Mucosa of descending colon (tissue), 3 donors: ENCODE measurements at places on chromosomes 13 and 19. TPM values are rescaled to one million over a fixed set of nuclear protein-coding genes. Genes with fewer than 3 reads are reported as not detected.

C1QTNF9 gene
- total RNA-seq = not detected

DNA sequence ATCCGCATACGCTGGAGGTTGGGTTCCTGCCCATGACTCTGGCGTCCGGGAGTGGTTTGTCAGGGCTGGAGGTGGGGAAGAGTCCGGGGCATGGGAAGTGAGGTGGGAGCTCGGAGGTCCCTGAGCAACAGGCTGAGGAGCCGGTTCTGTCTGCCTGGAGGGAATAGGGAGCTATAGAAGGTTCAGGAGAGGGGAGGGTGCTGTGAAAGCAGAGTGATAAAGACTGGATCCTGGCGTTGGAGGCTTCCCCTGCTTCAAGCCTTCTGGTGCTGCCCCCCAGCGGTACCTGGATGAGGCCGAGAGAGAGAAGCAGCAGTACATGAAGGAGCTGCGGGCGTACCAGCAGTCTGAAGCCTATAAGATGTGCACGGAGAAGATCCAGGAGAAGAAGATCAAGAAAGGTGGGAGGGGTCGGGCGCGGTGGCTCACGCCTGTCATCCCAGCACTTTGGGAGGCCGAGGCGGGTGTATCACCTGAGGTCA lies 2.6 kb downstream of the HMG20B start:
- DNase-seq = peak; percentile 36

GRCh38 chr13:30364876-30365275 lies 57.4 kb upstream of the UBE2L5 start:
- DNase-seq = no peak

DNA sequence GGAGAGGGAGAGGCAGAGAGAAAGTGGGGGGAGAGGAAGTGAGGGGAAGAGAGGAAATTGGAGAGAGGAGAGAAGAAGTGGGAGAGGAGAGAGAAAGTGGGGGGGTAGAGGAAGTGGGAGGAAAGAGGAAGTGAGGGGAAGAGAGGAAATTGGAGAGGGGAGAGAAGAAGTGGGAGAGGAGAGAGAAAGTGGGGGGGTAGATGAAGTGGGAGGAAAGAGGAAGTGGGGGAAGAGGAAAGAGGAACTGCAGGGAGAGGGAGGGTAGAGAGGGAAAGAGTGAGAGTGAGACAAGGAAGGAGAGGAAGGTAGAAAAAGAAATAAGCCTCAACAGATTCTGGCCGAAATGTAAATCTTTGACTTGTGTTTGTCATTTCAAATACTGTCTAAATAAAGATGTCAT lies 146.6 kb downstream of the KLF12 start:
- no peak for DNase-seq

DNA sequence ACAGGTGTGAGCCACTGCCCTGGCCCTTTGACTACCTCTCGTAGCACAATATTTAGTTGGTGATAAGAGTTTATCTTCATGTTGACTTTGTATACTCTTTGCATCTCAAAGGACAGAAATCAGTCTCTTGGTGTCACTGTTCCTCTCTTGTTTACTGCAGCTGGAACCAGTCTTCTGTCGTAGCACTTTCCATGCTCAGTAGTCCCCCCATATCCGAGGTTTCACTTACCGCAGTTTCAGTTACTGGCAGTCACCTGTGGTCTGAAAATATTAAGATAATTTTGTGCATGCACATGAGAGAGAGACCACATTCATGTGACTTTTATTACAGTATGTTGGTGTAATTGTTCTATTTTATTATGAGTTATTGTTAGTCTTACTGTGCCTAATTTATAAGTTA lies 49.1 kb downstream of the WASF3 start:
- DNase-seq = no peak
